ENCODE measurements at places on chromosomes 6 and 20.

DNA sequence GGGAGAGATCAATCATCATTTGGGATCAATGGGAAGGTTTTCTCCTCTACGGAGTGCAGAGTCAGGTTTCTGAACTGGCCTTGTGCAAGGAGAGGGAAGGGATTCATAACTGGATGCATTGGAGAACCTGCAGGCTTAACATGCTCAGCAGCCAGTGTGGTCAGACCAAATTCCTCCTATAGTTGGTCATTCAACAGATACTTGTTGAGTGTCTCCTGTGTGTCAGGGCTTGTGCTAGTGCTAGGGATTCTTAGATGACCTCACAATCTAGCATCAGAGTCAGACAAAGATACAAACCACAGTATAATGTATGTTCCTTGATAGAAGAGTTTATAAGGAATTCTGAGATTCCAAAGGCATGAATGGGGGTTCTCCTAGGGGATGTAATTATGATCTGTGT lies 23.9 kb downstream of the RALY start:
- DNase-seq, result no peak
- H3K27ac ChIP-seq, result no peak overlapping the region
- H3K27me3 ChIP-seq, result no peaks in the 10 kb centered on the region
- H3K4me1 ChIP-seq, result peaks cover 46% of the 10 kb centered on the region

GRCh38 chr6:41577356-41578216 lies 31.4 kb downstream of the FOXP4 start:
- no peak overlapping the region for H3K4me3 ChIP-seq
- DNase-seq, result no peak

GRCh38 chr6:9186148-9186547 lies 750.8 kb upstream of the SLC35B3 start:
- no peak overlapping the region for H3K4me3 ChIP-seq
- H3K27me3 ChIP-seq, result no peaks in the 10 kb centered on the region
- no peaks in the 10 kb centered on the region for H3K4me1 ChIP-seq
- no peak for DNase-seq
- H3K36me3 ChIP-seq, result no peaks in the 10 kb centered on the region

DNA sequence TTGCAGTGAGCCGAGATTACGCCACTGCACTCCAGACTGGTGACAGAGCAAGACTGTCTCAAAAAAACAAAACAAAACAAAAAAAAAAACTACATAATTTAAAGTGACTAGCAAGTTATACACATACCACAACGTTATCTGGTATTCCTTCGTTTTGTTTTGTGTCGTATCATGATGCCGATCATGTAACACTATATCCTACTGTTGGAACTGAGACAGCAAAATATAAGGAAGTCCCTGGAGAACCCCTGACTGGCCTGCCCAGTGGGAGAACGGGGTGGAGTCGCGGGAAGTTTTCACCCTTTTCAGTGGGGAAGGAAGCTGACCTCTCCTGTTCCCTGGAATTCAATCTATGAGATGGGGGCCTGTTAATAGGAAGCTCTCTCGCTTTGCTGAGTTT lies 15.1 kb downstream of the SOX4 start:
- no peak for DNase-seq
- no peak overlapping the region for H3K4me3 ChIP-seq
- no peaks in the 10 kb centered on the region for H3K36me3 ChIP-seq

DNA sequence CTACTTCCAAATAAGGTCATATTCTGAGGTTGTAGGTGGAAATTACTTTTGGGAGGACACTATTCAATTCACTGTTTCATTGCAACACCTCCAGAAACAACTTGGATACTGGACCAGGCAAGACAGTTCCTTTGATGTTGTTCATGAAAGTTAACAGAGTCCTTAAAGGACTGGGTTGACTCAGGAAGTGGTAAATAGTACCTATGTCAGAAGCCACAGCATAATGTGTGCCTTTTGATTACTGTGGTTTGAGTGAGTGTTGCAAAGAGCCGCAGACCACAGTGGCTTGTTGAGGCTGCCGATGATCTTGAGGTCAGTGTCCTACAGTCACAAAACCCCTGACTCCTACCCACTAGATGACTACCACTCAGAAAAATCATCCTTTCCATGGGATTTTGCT lies 10.9 kb downstream of the IL20RA start:
- peaks cover 11% of the 10 kb centered on the region for H3K4me1 ChIP-seq
- no peaks in the 10 kb centered on the region for H3K36me3 ChIP-seq
- no peak overlapping the region for H3K27ac ChIP-seq
- DNase-seq, result no peak
- H3K4me3 ChIP-seq, result no peak overlapping the region

- H3K36me3 ChIP-seq, result no peaks in the 10 kb centered on the region
- H3K4me3 ChIP-seq, result no peak overlapping the region
- H3K4me1 ChIP-seq, result peaks cover 71% of the 10 kb centered on the region
- no peak for DNase-seq
- no peaks in the 10 kb centered on the region for H3K27me3 ChIP-seq
These were observed 73.0 kb downstream of the SLX4IP start for GRCh38 chr20:10508060-10508459.

GRCh38 chr6:130975325-130975724 lies 87.7 kb downstream of the EPB41L2 start:
- DNase-seq, result no peak
- no peak overlapping the region for H3K4me3 ChIP-seq
- H3K27ac ChIP-seq, result no peak overlapping the region
- H3K4me1 ChIP-seq, result no peaks in the 10 kb centered on the region

GRCh38 chr20:2795451-2795850 lies 5.0 kb downstream of the CPXM1 start:
- no peaks in the 10 kb centered on the region for H3K36me3 ChIP-seq
- H3K27me3 ChIP-seq, result peaks cover 7% of the 10 kb centered on the region
- H3K27ac ChIP-seq, result no peak overlapping the region
- peaks cover 15% of the 10 kb centered on the region for H3K4me1 ChIP-seq
- DNase-seq, result no peak

GRCh38 chr6:84785671-84786070 lies 21.3 kb upstream of the TBX18 start:
- no peaks in the 10 kb centered on the region for H3K27me3 ChIP-seq
- no peak for DNase-seq
- H3K4me1 ChIP-seq, result no peaks in the 10 kb centered on the region
- H3K36me3 ChIP-seq, result no peaks in the 10 kb centered on the region

DNA sequence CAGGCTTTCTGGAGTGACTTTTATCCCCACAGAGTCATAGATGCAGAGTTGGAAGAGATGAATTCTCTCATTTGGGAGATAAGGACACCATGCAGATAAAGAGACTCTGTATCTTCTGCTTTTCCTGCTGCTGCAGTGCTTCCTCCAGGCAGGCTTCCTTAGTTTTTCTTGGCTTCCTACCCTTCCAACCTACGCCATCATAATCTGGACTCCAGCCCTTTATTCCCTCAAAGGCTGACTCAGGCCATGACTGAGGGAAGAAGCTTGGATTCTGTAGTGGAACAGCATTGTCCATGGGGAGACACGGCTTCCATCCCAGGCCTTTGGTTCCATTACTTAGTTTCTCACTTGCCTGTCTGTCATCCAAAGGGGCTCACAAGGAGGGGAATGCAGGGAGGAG lies 6.5 kb upstream of the RNF24 start:
- DNase-seq, result no peak
- no peak overlapping the region for H3K4me3 ChIP-seq
- peaks cover 7% of the 10 kb centered on the region for H3K4me1 ChIP-seq
- peaks cover 5% of the 10 kb centered on the region for H3K27me3 ChIP-seq

GRCh38 chr6:7341989-7342742 lies 29.2 kb upstream of the SSR1 start:
- no peaks in the 10 kb centered on the region for H3K36me3 ChIP-seq
- H3K4me3 ChIP-seq, result no peak overlapping the region
- peaks cover 4% of the 10 kb centered on the region for H3K27me3 ChIP-seq

GRCh38 chr20:62303340-62304226 lies 786 bp downstream of the ADRM1 start:
- no peak for DNase-seq
- H3K4me3 ChIP-seq, result peak overlapping the region; percentile 83
- H3K27me3 ChIP-seq, result no peaks in the 10 kb centered on the region
- peak overlapping the region; percentile 99 for H3K27ac ChIP-seq
- peaks cover 26% of the 10 kb centered on the region for H3K36me3 ChIP-seq

- H3K27ac ChIP-seq, result no peak overlapping the region
- no peak for DNase-seq
- no peak overlapping the region for H3K4me3 ChIP-seq
- peaks cover 100% of the 10 kb centered on the region for H3K36me3 ChIP-seq
These were observed 19.4 kb upstream of the RPL7L1 start for GRCh38 chr6:42860036-42860435.

- no peaks in the 10 kb centered on the region for H3K4me1 ChIP-seq
- H3K27ac ChIP-seq, result no peak overlapping the region
- H3K36me3 ChIP-seq, result no peaks in the 10 kb centered on the region
- no peaks in the 10 kb centered on the region for H3K27me3 ChIP-seq
These were observed 109.9 kb upstream of the HEY2 start for GRCh38 chr6:125639466-125640020.

DNA sequence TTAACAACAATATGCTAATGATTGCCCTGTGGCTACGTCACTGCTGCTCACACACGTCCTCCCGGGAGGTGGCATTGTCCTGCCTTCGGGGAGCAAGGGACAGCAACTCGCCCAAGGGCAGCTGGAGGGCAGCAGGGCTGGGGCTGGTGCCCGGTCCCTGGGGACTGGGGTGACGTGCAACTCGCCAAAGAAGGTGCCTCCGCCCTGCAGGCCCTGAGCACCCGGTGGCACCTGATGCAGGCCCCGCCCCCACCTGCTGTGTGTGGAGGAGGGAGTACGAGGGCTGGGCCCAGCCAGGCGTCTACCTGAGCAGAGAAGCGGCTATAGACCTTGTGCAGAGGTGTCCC lies 64.8 kb upstream of the SLCO4A1 start:
- no peaks in the 10 kb centered on the region for H3K27me3 ChIP-seq
- H3K27ac ChIP-seq, result no peak overlapping the region
- H3K36me3 ChIP-seq, result no peaks in the 10 kb centered on the region
- no peaks in the 10 kb centered on the region for H3K4me1 ChIP-seq
- no peak for DNase-seq

GRCh38 chr20:61134296-61135030 lies 117.6 kb upstream of the CDH4 start:
- no peak overlapping the region for H3K27ac ChIP-seq
- H3K4me1 ChIP-seq, result no peaks in the 10 kb centered on the region
- H3K36me3 ChIP-seq, result no peaks in the 10 kb centered on the region
- H3K27me3 ChIP-seq, result no peaks in the 10 kb centered on the region
